Adipose tissue (tissue), 3 donors: ENCODE measurements at places on chromosomes 6 and 20. TPM values are rescaled to one million over a fixed set of nuclear protein-coding genes. Genes with fewer than 3 reads are reported as not detected.

The CFAP61 gene
- polyA plus RNA-seq: 0.24 TPM

The FAM162B gene
- polyA plus RNA-seq: 9.0 TPM

The SAPCD1 gene
- polyA plus RNA-seq: not detected

The CLVS2 gene
- polyA plus RNA-seq: not detected

The SGK2 gene
- 16.5 TPM for polyA plus RNA-seq

The GHRH gene
- not detected for polyA plus RNA-seq
